ENCODE measurements at places on chromosomes 16 and 17. TPM values are rescaled to one million over a fixed set of nuclear protein-coding genes. Genes with fewer than 3 reads are reported as not detected.

The RASL10B gene
- polyA plus RNA-seq = 0.66 TPM

The CES2 gene
- polyA plus RNA-seq = 2.0 TPM

The POLG2 gene
- polyA plus RNA-seq = 8.4 TPM

The TBC1D3B gene
- not detected for polyA plus RNA-seq

The RND2 gene
- polyA plus RNA-seq = 3.3 TPM

The CASKIN1 gene
- polyA plus RNA-seq = 0.04 TPM

The TRAPPC2L gene
- 97.9 TPM for polyA plus RNA-seq

The KRT12 gene
- not detected for polyA plus RNA-seq

The TBC1D3 gene
- not detected for polyA plus RNA-seq

The CORO6 gene
- polyA plus RNA-seq = 2.6 TPM

The MFSD6L gene
- not detected for polyA plus RNA-seq

The IL34 gene
- 1.7 TPM for polyA plus RNA-seq

Measured in Purkinje cell (primary cell).